GM23338 (cell line): ENCODE measurements at places on chromosomes 1 and 21. TPM values are rescaled to one million over a fixed set of nuclear protein-coding genes. Genes with fewer than 3 reads are reported as not detected.

The CD1C gene
- 0.30 TPM in 1 of 2 replicates, not detected in the other for polyA plus RNA-seq

- no peak for DNase-seq
Observed at GRCh38 chr1:198749279-198749678, 110.4 kb downstream of the PTPRC start.

DNA sequence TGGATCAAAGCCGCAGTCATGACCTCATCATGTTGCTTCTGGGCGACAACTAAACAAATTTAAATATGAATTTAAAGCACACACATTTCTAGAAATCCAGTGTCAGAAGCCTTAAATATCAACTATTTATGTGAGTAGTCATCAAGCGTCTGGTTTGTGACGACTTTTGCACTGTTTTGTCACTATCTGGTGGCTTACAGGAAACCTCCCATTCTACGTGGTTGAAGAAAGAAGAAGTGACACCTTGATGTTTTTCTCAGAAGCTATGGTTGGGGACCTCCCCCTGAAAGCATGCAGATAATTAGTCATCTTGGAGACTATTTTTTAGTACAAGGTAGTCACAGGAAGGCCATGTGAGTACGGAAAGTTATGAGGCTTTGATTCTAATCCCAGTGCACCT, 58.5 kb downstream of the TENT5C start:
- DNase-seq: no peak

DNA sequence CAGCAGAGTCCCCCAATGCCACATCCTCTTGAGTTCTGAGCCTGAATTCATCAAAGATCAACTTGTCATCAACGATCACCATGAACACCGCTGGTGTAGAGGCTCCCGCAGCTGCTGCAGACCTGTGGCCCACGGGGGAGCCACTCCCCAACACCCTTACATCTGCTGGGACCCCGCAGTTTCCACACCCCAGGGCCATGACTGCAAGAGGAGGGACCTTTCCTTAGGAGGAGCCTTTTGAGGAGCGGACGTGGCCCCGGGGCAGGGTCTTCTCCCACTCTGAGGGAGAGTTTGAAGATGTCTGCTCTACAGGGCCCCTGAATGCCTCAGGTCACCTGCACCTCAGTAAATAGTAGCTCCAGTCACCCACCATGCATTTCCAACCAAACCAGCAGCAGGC, 2.7 kb downstream of the PRDM15 start:
- DNase-seq: no peak

- no peak for DNase-seq
Observed at GRCh38 chr1:225848030-225848955, 33.9 kb downstream of the TMEM63A start.

GRCh38 chr1:37724575-37724974, 32.3 kb downstream of the CDCA8 start:
- DNase-seq: no peak

- DNase-seq: no peak
Observed at GRCh38 chr1:160472112-160472511, 50.9 kb downstream of the SLAMF6 start.
